Activated CD4-positive, alpha-beta T cell treated with anti-CD3 and anti-CD28 coated beads, Interleukin-2, amount 50 U/mL, for 1 hour (primary cell): ENCODE measurements at places on chromosomes 11 and 22.

- DNase-seq: no peak
Measured at GRCh38 chr11:80598905-80599304, 1158.1 kb upstream of the TENM4 start.

- DNase-seq: no peak
Measured at GRCh38 chr11:2690596-2691354, 9.0 kb downstream of the KCNQ1OT1 start.

DNA sequence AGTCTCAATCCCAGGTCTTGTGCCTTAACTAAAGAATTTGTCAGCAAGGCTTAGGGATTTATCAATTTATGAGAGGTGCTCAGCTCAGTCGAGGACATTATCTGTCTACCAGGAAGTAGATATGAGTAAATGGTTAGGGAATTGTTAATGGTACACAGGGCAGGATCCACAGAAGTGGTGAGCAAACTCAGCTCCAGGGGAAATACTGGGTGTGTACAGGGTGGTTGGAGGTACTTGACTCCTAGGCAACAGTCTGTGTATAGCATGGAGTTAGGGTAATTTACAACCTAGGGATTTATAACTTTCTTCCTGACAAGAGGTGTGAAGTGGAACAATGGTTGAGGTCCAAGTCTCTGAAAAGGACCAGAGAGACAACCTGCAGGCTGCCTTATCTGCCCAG, 123.4 kb upstream of the OR9Q1 start:
- DNase-seq: no peak

DNA sequence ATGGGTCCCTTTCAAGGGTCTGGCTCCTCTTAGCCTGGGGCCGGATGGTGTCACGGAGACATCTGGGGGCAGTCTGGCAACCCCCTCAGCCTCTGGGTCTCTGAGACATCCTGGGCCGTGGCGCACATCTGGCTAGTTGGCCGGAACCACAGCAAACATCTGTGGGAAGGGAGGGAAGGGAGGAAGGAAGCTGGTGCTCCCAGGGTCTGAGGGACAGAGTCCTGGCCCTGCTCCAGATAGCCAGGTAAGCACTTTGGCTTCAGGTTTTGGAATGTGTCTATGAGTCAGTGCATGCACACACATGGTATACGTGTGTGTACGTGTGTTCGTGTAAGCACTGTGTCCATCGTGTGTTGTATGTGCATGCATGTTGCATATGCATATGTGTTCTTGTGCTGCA, 225.1 kb downstream of the MN1 start:
- DNase-seq: no peak

DNA sequence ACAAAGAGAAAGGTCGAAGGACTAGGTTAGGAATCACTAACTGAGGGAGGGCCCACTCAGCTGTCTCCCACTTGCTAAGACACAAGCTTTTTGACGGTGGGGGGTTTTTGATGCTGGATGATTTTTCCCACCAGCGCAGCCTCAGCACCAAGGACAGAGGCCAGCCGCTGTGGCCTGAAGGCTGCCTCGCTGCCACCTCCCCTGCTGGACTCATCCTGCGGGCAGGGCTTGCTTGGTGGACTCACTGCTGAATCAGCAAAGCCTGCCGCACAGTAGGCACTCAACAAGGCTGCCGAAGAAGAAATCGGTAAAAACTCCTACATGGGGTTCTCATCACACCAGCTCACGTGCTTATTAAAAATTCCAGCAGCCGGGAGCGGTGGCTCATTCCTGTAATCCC, 2.6 kb downstream of the ALG12 start:
- no peak for DNase-seq

- peak; percentile 12 for DNase-seq
Measured at GRCh38 chr11:10742460-10743208, 8.4 kb upstream of the CTR9 start.

DNA sequence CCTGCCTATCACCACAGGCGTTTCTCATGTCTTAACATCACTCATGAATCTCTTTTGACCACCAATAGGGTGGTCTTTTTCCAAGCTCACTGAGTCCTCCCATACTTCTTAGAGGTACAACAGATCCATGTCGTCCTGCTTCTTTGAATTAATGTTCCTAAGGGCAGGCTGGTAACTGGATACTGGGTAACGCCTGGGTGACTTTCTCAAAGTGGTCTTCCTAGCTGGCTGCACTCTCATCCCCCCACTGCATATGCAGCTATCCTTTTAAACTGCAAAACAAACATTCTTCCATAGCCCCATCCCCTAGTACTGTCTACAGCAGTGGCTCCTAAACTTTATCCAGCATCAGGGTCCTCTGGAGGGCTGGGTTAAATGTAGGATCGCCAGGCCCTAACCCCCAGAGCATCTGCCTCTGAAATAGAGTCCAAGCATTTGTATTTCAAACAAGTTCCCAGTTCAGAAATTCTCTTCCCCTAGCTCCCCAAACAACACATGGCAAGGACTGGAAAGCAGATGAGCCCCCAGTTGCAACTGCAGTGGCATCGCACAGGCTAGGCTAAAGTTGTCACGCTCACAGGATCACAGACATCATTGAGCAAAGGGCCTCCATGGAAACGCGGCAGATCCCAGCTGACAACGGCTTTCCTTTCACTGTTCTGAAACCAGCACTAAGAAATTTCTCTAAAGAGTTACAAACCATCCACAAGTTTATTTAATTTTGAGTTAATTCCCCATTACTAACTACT, 204.9 kb downstream of the LARGE1 start:
- DNase-seq: no peak

DNA sequence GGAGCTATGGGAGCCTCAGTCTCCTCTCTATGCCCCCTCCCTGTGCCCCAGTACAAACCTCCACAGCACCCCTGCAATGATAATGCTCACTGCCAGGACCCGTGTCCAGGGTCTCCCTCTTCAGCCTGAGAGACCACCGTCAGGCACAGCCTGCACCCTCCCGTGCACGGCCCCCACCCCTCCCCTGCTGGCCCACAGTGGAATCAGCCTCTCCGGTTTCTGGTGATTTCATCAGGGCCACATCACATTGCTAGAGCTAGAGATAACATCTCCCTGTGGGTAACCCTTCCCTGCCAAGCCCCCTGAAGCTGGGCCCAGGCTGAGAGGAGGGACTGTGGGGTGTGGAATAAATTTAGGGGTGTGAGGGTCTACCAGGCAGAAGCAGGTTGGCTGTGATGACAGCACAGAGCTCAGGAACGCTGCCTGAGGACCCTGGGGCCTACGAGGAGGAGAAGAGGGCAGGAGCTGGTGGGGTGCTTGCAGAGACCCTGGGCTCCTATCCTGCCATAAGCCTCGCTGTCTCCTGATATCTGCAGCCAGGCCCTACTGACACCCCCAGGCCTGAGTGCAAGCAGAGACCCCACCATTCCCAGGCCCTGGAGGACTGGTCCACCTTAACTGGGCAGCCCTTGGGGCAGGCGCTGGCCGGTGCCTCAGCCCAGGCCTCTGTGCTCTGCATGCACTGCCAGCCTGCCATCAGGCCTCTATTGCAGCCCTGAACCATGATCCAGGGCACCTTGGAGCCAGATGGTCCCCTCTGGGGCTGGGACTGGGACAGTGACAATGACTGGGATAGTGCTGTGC, at the start of gene KLHDC7B:
Gene KLHDC7B (plus strand): TSS at position 378 of the 804 bp plus-strand sequence. CDS start 345 bp downstream, at position 723.
- DNase-seq: no peak

DNA sequence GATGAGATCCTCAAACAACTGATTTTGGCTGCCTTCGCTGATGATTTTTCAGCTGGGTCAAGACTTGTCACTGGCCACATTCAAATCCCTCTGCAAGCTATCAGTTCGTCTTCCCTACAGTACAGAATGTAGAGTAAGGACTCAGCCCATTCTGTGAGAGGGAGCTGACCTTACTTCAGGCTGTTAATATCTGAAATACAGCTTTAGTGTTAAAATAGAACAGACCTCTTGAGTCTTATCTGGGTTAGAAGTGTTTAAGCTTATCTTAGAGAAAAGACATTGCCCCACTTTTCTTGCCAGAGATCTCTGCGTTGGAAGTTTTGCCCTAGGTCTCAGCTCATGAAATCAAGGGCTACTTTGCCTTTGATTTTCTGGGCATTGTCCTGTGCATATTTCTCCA, 383.4 kb upstream of the LARGE1 start:
- DNase-seq: no peak

DNA sequence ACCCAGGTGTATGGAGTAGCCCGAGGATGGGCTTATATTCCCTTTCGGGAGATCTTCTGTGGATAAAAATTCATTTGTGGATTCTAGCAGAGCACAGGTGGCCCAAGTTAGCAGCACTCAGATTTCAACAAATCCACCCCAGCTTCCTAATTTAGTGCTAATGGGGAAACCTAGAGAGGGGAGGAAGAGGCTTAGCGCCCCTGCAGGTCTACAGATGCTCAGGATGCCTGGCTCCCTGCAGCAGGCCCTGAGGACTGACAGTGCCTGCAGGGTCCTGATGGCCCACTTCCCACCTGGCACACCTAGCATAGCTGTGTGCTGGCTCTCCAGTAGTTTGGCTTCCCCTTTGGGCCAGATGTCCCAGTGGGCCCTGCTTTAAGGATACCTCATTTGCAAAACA, 6.5 kb downstream of the DGAT2 start:
- DNase-seq: no peak

DNA sequence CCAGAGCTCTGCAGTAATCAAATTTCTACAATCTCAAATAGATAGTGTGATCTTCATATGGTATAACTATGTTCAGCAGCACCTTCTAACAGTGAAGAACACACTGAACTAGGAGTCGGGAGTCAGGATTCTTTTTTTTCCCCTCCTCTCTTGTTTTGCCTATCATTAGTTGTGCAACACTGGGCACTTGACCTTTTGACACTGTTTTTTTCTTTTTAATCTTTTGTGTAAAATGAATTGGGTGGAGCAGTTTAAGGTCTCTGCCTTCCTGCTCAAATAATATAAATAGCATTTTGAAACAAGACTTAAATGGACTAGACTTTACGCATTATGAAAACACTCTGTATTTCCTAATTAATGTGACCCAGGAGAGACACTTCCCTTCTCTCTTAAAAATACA, 39.7 kb downstream of the CTSC start:
- DNase-seq: no peak

DNA sequence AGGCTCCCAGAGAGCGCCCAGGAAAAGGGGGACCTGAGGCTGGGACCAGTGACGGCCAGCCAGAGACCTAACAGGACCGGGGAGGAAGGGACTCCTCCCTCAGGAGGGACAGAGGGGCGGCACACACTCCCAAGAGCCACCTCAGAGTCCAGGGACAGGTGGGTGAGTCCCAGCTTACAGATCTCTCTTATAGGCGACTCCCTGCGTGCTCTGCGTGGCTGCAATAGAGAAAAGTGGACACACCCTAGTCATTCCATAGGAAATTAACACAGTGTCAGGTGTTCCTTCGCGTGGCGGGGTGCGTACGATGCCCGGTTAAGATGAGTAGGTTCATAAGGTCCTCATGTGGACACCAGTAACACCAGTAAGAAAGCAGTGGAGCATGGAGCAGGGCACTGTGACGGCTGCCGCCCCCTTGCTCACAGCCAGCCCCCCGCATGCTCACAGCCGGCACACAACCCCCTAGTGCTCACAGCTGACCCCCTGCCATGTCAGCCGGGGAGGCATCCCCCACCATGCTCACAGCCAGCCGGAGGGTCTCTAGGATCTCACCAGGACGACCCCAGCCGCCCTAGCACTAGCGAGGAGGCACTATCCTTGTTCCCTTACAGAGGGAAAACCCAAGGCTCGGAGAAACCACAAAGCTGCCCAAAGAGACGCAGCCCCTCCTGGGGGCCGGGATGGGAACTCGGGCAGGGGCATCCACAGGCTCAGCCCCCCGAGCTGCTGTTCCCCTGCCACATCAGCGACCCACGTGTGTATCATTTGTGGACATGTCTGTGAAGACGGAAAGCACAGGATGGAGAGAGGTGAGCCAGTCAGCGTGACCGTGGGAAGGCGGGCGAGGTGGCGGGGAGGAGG, 426.8 kb downstream of the TBC1D22A start:
- no peak for DNase-seq

DNA sequence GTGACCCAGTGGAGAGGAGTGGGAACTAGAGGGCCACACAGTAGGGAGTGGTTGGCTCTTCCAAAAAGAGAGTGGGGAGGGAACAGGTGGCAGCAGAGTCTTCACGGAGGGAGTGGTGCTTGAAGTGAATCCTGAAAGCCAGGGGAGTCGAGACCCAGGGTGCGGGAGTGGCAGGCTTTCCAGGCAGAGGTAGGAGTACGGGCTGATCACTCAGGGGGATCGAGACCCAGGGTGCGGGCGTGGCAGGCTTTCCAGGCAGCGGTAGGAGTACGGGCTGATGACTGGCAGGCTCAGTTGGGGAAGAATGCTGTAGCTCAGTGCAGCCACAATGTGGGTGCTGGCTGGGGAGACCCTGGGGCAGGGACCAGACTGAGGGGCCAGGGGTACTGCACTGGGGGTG, 148.2 kb downstream of the TBC1D22A start:
- no peak for DNase-seq

- DNase-seq: no peak
Measured at GRCh38 chr11:130165601-130166456, 6.2 kb downstream of the ST14 start.

- no peak for DNase-seq
Measured at GRCh38 chr22:32617271-32617670, 142.7 kb downstream of the FBXO7 start.

DNA sequence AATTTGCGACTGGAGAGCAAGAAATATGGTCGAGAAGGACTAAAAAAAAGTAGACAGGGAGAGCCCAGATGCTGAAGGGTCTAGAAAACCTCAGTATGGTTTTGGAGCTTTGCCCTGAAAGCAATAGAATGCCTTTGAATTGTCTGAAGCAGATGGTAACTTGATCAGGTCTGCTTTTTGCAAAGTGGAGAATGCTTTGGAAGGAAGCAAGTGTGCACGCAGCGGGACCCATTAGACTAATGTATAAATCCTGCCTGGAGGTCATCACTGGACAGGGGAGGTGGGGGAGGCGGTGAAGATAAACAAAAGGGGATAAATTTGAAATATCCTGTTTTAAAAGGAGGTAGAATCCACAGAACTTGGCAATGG, 757 bp upstream of the HINFP start:
- DNase-seq: no peak

GRCh38 chr11:122910775-122911174, 28.2 kb downstream of the JHY start:
- DNase-seq: no peak

DNA sequence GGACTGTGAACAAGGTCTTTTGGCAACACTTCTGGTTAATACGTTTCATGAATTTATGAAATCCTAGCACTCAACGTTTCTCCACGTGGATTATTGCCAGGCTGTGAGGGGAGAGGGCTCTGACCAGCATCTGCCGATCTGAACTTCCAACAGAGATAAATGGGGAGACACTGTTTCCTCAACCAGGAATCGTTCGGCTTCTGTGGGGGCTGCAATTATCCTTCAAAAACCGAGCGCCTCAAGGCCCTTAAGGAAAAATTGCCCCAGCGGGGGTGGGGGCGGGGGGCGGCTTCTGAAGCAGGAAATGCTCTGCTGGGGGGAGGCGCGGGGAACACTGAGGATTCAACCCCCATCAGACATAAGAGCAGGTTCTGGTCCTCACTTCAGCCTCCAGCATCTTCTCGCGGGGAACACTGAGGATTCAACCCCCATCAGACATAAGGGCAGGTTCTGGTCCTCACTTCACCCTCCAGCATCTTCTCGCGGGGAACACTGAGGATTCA, 155.6 kb downstream of the BRD1 start:
- DNase-seq: no peak

DNA sequence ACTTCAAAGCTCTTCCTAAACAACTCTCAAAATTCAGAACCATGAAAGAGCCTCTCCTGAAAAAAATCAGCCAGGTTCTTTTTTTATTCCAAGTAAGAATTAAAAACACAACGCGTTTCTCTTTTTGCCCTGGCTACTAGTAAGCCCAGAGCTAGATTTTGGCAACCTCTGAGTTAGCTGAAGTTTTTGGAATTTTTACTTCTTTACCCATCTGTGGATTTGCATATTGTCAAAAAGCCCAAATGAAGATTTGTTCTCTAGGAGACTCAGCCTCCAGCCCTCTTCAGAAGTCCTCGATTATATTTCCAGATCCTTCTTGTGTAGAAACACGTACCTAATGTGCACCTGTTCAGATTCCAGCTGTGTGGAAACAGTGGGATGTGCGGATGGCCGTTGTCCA, 517.9 kb downstream of the TBC1D22A start:
- DNase-seq: no peak
